ENCODE measurements at places on chromosomes 2 and 18.

DNA sequence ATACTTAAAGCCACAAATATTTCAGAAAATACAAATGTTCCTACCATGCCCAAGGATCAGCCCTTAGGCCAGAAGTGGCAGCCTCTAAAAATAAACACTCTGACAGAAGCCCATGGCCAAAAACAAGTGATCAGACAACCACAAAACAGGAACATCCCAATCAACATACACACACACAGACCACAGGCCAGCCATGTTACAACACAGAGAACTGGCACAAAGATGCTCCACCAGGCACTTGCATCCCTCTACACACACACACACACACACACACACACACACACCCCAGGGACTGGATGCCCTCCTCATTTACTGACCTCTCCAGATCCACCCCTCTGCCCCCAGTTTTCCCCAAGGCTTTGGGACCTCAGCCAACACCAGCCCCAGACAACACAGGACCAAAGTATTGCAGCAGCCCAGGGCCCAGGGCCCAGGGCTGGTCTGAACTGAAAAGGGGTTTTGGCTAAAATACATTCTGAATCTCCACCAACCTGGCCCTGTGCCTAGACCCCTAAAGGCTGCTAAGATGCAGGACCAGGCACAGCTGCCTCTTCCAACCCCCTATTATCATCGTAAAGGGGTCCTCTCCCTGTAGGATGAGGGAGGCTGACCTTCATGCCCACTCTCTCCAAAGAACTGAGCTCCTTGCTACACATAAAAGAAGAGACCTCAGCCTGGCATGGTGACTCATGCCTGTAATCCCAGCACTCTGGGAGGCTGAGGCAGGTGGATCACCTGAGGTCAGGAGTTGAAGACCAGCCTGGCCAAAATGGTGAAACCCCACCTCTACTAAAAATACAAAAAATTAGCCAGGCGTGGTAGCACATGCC, 151.4 kb downstream of the TNS1 start:
- peaks cover 6% of the 10 kb centered on the region for H3K27me3 ChIP-seq
- no peak overlapping the region for H3K27ac ChIP-seq
- no peaks in the 10 kb centered on the region for H3K36me3 ChIP-seq
- no peak for DNase-seq
- no peak overlapping the region for H3K4me3 ChIP-seq

- H3K36me3 ChIP-seq = no peaks in the 10 kb centered on the region
- H3K27ac ChIP-seq = no peak overlapping the region
- DNase-seq = no peak
- peaks cover 13% of the 10 kb centered on the region for H3K4me1 ChIP-seq
- no peak overlapping the region for H3K4me3 ChIP-seq
Observed at GRCh38 chr2:9001229-9001628, 2.3 kb downstream of the MBOAT2 start.

- DNase-seq = no peak
- H3K36me3 ChIP-seq = no peaks in the 10 kb centered on the region
- no peak overlapping the region for H3K4me3 ChIP-seq
- no peaks in the 10 kb centered on the region for H3K27me3 ChIP-seq
- no peak overlapping the region for H3K27ac ChIP-seq
Observed at GRCh38 chr18:52607985-52608384, 268.0 kb downstream of the DCC start.

DNA sequence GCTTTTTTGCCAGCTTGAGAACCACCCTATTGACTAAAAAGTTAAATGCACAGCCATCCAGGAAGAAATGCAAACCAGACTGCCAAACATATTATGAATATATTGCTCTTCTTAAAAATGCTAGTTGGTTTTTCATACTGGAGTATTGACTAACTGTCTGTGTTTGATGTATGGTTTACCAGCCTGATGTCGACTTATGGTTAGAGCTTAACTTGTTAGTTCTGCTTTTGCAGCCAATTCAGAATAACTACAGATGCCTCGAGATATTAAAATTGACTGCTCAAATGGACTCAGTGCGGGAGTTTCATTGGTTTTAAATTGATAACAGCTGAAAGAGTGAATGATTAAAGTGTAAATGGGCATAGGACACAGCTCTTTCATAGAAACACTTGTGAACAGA, 369.8 kb downstream of the ARHGAP15 start:
- peaks cover 47% of the 10 kb centered on the region for H3K4me1 ChIP-seq
- no peak overlapping the region for H3K4me3 ChIP-seq
- no peaks in the 10 kb centered on the region for H3K27me3 ChIP-seq
- H3K36me3 ChIP-seq = peaks cover 51% of the 10 kb centered on the region

GRCh38 chr2:80437959-80438358, 133.4 kb upstream of the LRRTM1 start:
- no peak overlapping the region for H3K4me3 ChIP-seq
- no peaks in the 10 kb centered on the region for H3K36me3 ChIP-seq
- H3K4me1 ChIP-seq = no peaks in the 10 kb centered on the region
- H3K27ac ChIP-seq = no peak overlapping the region
- H3K27me3 ChIP-seq = no peaks in the 10 kb centered on the region
- no peak for DNase-seq

- no peaks in the 10 kb centered on the region for H3K27me3 ChIP-seq
- H3K4me1 ChIP-seq = no peaks in the 10 kb centered on the region
- no peak for DNase-seq
- no peak overlapping the region for H3K4me3 ChIP-seq
Observed at GRCh38 chr2:100012561-100012960, 129.8 kb downstream of the AFF3 start.

DNA sequence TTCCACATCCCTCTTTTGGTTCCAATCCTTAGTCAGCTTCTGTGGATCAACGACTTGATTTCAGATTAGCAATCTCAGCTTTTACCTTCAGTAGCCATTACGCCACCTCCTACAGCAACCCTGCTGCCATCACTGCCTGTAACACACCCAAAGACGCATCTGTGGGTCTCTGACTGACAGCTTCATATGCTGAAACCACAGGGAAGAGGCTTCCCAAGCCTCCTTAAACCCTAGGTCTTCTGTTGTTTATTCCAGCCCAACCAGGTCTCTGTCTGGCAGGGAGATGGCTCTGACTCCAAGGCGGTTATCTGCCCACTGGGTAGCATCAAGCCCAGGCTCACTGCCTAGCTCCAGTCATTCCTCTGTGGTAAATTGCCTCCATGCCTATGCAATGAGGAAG, 28.6 kb upstream of the TRIB2 start:
- no peak overlapping the region for H3K4me3 ChIP-seq
- H3K27ac ChIP-seq = no peak overlapping the region
- no peak for DNase-seq
- no peaks in the 10 kb centered on the region for H3K27me3 ChIP-seq
- no peaks in the 10 kb centered on the region for H3K36me3 ChIP-seq
- H3K4me1 ChIP-seq = peaks cover 9% of the 10 kb centered on the region

- H3K27me3 ChIP-seq = no peaks in the 10 kb centered on the region
- no peak overlapping the region for H3K27ac ChIP-seq
- H3K4me1 ChIP-seq = no peaks in the 10 kb centered on the region
- no peaks in the 10 kb centered on the region for H3K36me3 ChIP-seq
Observed at GRCh38 chr2:5521461-5521860, 170.7 kb upstream of the SOX11 start.

- H3K4me3 ChIP-seq = no peak overlapping the region
- H3K36me3 ChIP-seq = no peaks in the 10 kb centered on the region
- H3K4me1 ChIP-seq = peaks cover 33% of the 10 kb centered on the region
- peak; percentile 37 for DNase-seq
- peaks cover 54% of the 10 kb centered on the region for H3K27me3 ChIP-seq
Observed at GRCh38 chr2:149167001-149167780, 128.7 kb downstream of the LYPD6B start.

DNA sequence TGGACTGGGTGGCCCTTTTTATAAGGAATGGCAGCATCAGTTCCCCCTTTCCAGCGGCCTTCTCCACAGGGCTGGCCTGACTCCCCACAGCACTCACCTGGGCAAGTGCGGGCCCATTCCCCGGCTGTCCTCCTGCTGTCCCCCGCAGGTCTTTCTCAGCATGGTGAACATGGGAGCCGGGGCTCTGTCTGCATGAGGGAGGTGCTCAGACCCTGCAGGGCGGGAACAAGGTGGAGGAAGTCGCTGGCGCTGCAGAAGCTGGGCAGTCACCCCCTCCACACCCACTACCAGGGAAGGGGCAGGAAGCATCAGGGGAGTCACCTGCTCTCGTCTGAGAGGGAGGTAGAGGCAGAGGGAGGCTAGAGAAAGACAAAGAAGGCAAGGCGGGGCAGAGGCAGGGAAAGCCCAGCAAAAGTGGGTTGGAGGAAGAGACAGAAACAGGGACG, 12.2 kb downstream of the HES6 start:
- H3K27me3 ChIP-seq = peaks cover 3% of the 10 kb centered on the region
- H3K27ac ChIP-seq = no peak overlapping the region
- DNase-seq = no peak
- peaks cover 9% of the 10 kb centered on the region for H3K36me3 ChIP-seq
- no peak overlapping the region for H3K4me3 ChIP-seq

GRCh38 chr2:14301331-14301730, 331.2 kb upstream of the LRATD1 start:
- H3K27me3 ChIP-seq = no peaks in the 10 kb centered on the region
- no peak overlapping the region for H3K4me3 ChIP-seq
- no peaks in the 10 kb centered on the region for H3K4me1 ChIP-seq
- H3K27ac ChIP-seq = no peak overlapping the region
- DNase-seq = no peak
